ENCODE measurements at places on chromosomes 5 and 9.

DNA sequence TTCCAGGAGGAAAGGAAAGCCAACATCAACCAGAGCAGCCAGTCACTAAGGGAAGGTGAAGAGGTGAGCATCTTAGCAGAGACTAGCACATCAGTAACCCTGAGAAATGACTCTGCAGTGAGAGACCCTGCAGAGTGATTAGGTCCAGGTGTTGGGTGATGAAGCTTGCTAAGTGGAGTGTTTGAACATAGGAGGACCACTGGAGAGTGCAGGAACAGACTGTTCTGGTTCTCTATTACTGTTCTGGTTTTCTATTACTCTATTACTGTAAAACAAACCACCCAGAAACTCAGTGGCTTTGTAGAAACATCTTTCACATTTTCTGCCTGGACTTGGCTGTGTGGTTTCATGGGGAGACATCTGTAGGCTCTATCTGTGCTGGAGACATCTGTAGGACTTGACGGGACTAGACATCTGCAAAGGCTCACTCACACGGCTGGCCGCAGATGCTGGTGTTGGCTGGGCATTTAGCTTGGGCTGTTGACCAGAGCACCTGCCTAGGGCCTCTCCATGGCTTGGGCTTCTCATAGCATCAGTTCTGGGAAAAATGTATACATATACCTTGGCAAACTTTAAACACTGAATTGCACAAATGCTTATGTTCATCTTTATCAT is 33.4 kb upstream of the SPATA31E1 start:
- DNase-seq = no peak

- no peak for DNase-seq
These were observed 72.7 kb upstream of the IER5L start for GRCh38 chr9:129250786-129251185.

DNA sequence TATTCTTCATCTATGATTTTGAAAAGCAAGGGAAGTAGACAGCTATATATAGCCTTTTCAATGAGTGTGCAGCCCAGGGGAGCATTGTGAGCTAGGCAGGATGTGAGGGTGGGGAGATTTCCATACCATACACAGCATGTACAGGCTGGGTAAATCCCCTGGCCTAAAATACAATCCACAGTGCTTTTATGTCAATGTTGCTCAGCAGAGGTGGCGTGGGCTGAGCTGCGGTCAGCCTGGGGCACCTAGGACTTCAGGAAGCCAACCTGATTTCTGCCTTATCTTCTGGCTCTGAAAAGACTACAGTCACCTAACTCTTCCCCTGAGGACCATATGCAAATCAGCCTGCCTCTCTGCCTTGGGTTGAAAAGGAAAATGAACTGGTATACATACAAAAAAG is 6.3 kb upstream of the GARIN3 start:
- peak; percentile 75 for DNase-seq

GRCh38 chr9:37574241-37574721 is 1.9 kb downstream of the FBXO10 start:
- DNase-seq = no peak

DNA sequence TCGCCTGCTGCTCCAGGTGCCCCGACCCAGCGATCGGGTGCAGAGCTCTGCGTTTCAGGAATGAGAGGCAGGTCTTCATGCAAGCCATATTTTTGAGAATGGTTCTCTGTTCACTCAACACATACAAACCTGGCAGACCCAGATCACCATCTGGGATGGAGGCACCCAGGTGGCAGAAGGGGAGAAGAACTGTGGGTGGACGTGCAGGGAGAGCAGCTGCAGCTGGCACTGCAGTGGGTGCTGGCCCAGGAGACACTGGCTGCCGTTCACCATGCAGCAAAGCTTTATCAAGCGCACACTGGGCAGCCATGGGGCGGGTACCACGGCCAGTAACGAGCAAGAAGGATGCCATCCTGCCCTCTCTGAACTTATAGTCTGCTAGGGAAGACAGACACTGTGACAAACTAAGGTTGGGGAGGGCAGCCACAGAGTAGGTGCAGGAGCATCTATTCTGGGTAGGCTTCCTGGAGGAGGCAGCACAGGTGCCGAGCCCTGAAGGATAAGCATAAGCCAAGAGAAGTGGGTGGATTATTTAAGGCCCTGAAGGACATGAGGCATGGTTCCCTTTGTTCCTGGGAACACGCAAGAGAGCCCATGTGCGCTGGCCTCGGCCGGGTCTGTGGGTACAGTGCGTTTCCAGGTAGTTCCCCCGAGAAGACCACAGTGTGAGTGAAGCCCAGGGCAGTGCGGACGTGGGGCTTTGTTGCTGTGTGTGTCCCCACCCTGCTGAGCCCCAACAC is 46.2 kb upstream of the FCN2 start:
- DNase-seq = no peak

- no peak for DNase-seq
These were observed 9.2 kb upstream of the PHYHD1 start for GRCh38 chr9:128911529-128912035.

- DNase-seq = no peak
These were observed 15.6 kb upstream of the ADRB2 start for GRCh38 chr5:148810823-148811222.

All from stimulated activated CD8-positive, alpha-beta memory T cell treated with anti-CD3 and anti-CD28 coated beads, Interleukin-7, amount 100 ng/mL, for 48 hours (primary cell).